Motor neuron (in vitro differentiated cells): ENCODE measurements at places on chromosomes 3 and 15. TPM values are rescaled to one million over a fixed set of nuclear protein-coding genes. Genes with fewer than 3 reads are reported as not detected.

Gene CPA3
- not detected in 2 replicates for total RNA-seq

Gene ITPKA
- 0.73 and 0.93 TPM in 2 replicates for total RNA-seq

Gene H1-8
- not detected in 2 replicates for total RNA-seq

Gene NCKIPSD
- 12.9 and 13.7 TPM in 2 replicates for total RNA-seq

Gene RBP2
- total RNA-seq = 1.8 and 20.8 TPM in 2 replicates

Gene RTP4
- not detected in 2 replicates for total RNA-seq

Gene ADIPOQ
- 0.19 TPM in 1 of 2 replicates, not detected in the other for total RNA-seq

Gene ROBO2
- 45.8 and 47.7 TPM in 2 replicates for total RNA-seq

Gene HIGD2B
- total RNA-seq = 0.66 and 0.68 TPM in 2 replicates

Gene SPRED1
- 10.4 and 10.5 TPM in 2 replicates for total RNA-seq

Gene ASTE1
- 2.1 and 2.8 TPM in 2 replicates for total RNA-seq

Gene TRPM7
- 12.2 and 16.8 TPM in 2 replicates for total RNA-seq

Gene CAMP
- total RNA-seq = 0.70 and 1.4 TPM in 2 replicates

Gene KLHL6
- total RNA-seq = 1.4 and 1.5 TPM in 2 replicates

Gene COLQ
- total RNA-seq = 1.7 and 2.5 TPM in 2 replicates

Gene HACD2
- total RNA-seq = 26.5 and 28.0 TPM in 2 replicates

Gene CCDC39
- total RNA-seq = not detected in 2 replicates

Gene PCSK6
- total RNA-seq = 8.1 and 9.9 TPM in 2 replicates

Gene MASP1
- 0.45 and 1.4 TPM in 2 replicates for total RNA-seq

Gene RTP1
- total RNA-seq = 0.15 TPM in 1 of 2 replicates, not detected in the other

Gene IQCF5
- total RNA-seq = not detected in 2 replicates

Gene AMIGO3
- 0.31 and 0.82 TPM in 2 replicates for total RNA-seq

Gene PLA2G4B
- 6.4 and 7.7 TPM in 2 replicates for total RNA-seq

Gene USP50
- total RNA-seq = not detected in 2 replicates

Gene GCSAM
- 0.36 and 0.82 TPM in 2 replicates for total RNA-seq

Gene SCN11A
- 0.60 and 0.63 TPM in 2 replicates for total RNA-seq

Gene CHRM5
- 0.29 and 0.32 TPM in 2 replicates for total RNA-seq

Gene PLA2G4E
- total RNA-seq = not detected in 2 replicates

Gene HTR3E
- total RNA-seq = 0.13 TPM in 1 of 2 replicates, not detected in the other

Gene ZNF80
- total RNA-seq = 0.10 TPM in 1 of 2 replicates, not detected in the other

Gene TPRG1
- 2.2 and 4.4 TPM in 2 replicates for total RNA-seq

Gene PSTPIP1
- 0.38 TPM in 1 of 2 replicates, not detected in the other for total RNA-seq

Gene LCTL
- 0.10 and 0.27 TPM in 2 replicates for total RNA-seq

Gene USP19
- 64.7 and 69.1 TPM in 2 replicates for total RNA-seq

Gene NIT2
- 5.6 and 6.7 TPM in 2 replicates for total RNA-seq

Gene ONECUT1
- 6.1 and 8.2 TPM in 2 replicates for total RNA-seq

Gene MAP1A
- 29.6 and 32.8 TPM in 2 replicates for total RNA-seq

Gene SLC6A1
- 0.51 and 0.75 TPM in 2 replicates for total RNA-seq

Gene RGMA
- total RNA-seq = 15.3 and 16.0 TPM in 2 replicates

Gene OR5K2
- total RNA-seq = 0.43 TPM in 1 of 2 replicates, not detected in the other
